ENCODE measurements at places on chromosomes 16 and 17.

DNA sequence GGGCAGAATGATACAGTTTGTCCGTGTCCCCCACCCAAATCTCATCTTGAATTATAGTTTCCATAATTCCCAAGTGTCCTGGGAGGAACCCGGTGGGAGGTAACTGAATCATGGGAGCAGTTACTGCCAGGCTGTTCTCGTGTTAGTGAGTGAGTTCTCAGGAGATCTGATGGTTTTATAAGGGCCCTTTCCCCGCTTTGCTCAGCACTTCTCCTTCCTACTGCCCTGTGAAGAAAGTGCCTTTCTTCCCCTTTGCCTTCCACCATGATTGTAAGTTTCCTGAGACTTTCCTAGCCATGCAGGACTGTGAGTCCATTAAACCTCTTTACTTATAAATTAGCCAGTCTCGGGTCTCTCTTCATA, 28.9 kb upstream of the SEC14L1 start:
- no peak for DNase-seq

DNA sequence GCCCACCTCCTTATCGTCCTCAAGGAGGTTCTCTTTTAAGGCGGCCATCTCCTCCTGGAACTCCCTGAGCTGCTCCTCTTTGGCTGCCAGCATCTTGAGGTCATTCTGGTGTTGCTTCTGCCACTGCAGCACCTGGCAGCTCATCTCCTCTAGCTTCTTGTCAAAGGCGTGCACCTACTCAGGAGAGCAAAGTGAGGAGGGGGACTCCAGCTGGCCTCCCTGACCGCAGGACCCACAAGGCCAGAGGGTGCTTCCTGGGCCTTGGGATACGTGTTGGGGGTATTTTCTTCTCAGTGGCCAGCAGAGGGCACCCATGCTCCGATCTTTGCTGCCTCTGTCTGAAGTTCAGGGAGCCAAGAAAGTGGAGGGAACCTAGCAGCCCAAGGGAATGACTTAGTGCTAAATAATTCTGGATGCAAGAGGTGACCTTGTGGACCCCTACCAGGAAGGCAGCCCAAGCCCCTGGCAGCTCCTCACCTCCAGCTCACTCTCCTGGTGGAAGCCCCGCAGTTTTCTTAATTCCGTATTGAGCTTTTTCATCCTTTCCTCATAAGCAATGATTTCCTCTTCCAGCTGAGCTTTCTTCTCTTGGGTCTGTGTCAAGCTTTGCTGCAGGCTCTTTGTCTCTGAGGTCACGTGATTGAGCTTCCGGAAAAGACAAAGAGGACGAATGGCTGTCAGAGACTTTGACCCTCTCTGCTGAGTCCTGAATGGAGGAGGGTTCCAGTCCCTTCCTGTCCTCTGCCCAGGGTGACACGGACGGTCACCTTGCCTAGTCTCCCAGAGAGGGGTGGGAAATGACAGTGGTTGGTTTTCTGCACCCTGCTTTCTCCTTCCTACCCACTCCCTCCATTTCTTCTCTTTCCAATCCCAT, 31.4 kb downstream of the DHX38 start:
- peak; percentile 81 for DNase-seq

GRCh38 chr16:66483689-66484452, 56.8 kb downstream of the BEAN1 start:
- DNase-seq: peak; percentile 72

DNA sequence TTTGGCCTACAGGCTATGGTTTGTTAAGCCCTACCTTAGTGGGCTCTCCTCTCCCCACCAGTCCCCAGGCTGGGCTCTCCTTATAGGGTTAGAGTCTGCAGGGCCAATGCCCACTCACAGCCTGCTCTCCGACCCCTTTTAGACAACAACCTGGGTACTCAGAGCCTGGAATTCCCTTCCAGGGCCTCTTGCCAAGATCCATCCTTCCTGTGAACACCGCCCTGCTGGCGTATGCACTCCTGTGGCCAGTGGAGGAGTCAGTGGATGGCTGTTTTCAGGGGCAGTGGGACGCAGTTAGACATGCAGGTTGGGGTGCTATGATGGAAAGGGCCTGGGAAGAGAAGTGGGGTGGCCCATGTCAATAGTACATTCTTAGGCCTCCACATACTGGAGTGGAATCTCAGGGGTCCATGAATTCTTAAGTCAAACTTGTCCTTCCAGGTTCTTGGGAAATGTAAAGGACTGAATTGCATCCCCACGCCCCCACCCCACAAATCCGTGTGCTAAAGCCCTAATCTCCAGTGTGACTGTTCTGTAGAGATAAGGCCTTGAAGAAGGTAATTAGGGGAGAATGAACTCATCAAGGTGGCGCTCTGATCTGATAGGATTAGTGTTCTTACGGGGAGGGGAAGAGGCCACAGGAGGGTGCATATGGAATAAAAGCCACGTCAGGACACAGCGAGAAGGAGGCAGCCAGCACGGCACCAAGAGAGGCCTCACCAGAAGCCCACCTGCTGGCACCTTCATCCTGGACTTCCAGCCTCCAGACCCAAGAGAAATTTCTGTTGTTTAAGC, 81.6 kb upstream of the CACNG5 start:
- DNase-seq: no peak

- DNase-seq: no peak
Measured at GRCh38 chr17:4248504-4249277, 15.1 kb downstream of the ANKFY1 start.

DNA sequence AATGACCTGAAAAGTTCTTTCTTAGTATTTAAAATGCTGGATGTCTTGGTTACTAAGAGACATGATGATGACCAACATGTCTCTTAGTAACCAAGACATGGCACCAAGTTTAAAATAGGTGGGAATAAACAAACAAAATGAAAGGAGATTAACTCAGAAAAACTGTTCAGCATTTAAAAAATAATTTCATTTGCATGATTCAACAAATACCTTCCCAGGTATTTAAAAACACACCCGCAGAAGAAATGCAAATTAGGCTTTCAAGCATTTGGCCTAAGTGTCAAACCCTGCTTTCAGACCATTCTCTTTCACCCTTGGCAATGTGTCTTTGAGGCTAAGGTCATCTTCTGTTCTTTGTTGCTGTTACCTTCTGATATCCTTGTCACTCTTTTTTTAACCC, 91.4 kb upstream of the CORO6 start:
- peak; percentile 57 for DNase-seq

DNA sequence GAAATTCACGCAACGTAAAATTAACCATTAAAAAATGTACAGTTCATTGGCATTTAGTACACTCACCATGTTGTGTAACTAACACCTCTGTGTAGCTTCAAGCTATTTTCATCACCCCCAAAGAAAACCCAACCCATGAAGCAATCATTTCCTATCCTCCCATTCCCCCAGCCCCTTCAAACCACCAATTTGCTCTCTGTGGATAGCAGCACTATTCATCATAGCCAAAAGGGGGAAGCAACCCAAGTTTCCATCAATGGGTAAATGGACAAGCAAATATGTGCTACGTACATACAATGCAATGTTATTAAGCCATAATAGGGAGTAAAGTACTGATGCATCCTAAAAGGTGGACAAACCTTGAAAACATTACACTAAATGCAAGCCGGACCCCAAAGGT, 10.9 kb upstream of the KRT222 start:
- DNase-seq: no peak

DNA sequence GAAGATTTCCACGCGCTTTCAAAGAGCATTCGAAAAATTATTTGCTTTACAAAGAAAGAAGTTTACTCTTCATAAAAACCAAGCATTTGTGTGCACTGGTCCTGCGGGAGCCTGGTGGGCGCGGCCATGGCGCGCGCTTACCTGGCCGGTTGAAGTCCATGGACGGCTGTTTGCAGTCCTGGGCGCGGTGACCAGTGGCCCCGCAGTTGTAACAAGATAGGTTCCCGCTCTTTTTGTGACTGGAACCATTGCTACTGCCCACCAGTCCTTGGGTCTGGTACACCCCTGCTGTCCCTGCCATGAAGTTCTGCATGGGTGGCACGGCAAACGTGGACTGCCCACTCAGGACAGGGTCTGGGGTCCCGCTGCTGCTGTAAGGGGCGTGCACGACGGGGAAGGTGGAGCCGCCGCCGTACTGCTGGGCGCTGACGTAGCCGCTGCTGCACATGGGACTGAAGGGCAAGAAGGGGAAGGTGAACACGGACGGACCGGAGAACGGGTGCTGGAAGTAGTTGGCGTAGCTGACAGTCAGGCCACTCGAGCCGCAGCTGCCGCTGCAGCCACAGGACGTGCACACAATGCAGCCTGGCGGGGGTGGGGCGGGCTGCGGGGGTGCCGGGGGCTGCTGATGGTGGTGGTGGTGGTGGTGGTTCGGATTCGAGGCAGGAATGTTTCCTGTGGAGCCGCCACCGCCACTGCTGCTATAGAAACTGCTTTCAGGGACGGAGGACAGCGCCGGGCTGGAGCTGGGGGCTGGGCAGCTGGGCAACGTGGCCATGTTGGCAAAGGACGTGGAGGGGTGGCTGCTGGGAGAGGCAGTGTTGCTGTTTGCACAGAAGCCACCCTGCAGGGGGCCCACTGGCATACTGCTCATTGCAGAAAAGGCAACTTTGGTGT, 19.5 kb downstream of the MAP1LC3B start:
- DNase-seq: no peak

GRCh38 chr16:77896415-77897128, 108.2 kb downstream of the VAT1L start:
- no peak for DNase-seq

- DNase-seq: no peak
Measured at GRCh38 chr17:1785930-1786329, 24.1 kb downstream of the SERPINF1 start.
